ENCODE measurements at places on chromosomes 4 and X.

DNA sequence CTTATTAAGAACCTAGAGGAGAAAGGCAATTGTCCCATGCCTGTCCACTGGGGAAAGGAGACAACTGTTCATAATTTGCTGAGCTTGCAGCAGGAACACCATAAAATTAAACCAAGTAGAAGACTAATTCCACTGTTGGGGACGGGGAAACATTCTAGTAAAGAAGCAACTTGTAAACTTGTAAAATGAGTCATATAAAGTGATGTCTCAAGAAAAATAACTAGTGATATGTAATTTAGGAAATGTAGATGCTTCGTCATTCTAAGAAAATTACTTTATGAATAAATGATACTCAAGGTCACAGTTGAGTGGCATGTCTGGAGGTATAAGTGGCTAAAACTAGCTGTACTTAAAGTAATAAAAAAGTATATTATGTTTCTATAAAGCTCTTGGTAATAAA lies 121.2 kb upstream of the MID1 start:
- no peak for DNase-seq

DNA sequence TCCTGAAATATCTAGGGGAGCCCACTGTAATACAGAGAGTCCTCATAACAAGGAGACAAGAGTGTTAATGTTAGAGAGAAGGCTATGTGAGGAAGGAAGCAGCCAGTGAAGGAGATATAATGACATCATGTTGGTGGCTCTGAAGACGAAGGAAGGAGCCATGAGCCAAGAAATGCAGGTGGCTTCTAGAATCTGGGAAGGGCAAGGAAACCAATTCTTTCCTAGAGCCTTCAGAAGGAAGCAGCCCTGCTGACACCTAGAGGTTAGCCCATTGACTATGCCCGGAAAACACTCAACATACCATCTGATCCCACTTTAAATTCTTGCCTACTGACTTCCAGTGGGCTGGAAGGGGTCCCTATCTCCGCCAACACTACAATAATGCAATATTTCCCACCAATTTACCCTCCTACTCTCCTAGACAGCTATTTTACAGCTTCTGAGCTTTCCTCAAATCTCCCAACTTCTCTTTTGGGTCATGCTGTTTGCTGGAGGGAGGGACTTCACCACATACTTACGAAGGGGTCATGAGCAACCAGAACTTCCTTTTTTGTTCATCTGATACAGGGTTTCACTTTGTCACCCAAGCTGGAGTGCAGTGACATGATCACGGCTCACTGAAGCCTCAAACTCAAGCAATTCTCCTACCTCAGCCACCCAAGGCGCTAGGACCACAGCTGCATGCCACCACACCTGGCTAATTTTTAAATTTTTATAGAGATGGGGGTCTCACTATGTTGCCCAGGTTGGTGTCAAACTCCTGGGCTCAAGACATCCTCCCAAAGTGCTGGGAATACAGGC lies 25.2 kb upstream of the G3BP2 start:
- no peak for DNase-seq

GRCh38 chr4:11616856-11617255 lies 188.2 kb upstream of the HS3ST1 start:
- DNase-seq, result no peak

GRCh38 chr4:146654687-146655520 lies 16.2 kb downstream of the POU4F2 start:
- no peak for DNase-seq

- no peak for DNase-seq
Observed at GRCh38 chr4:76606645-76607265, 171.7 kb downstream of the SHROOM3 start.

DNA sequence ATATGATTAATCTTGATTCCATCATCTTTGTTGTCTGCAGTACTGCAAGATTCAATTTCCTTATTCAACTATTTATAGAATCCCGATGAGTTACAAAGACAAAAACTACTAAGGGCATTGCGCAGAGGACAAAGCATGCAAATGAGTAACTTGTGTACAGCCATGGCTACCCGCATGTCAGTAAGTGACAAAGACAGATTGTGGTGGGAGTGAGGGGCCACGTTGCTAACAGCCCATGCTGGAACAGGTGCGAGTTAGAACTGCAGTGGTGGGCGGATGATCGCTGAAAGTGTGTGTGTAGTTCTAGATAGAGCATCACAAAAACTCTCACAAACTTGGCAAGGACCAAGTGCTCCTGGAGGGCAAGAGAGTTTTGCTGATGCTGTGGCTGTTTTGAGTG lies 49.5 kb downstream of the ACOX3 start:
- DNase-seq, result no peak

DNA sequence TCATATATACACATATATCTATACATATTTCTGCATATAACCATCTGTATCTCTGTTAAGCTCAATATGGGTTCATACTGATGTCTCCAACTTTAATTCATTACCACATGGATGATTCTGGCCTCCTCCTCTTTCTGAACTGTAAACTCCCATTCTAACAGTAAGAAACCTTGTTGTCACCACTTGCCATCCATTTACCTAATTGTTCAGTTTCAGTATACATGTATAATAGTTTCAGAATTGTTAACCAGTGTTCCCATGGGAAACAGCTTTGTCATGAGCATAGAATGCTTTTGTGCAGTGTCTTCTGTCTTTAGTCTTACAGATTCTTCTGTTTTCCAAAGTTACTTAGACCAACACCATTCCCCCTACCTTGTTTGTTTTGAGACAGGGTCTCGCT lies 35.9 kb downstream of the SLC9A6 start:
- DNase-seq, result no peak

DNA sequence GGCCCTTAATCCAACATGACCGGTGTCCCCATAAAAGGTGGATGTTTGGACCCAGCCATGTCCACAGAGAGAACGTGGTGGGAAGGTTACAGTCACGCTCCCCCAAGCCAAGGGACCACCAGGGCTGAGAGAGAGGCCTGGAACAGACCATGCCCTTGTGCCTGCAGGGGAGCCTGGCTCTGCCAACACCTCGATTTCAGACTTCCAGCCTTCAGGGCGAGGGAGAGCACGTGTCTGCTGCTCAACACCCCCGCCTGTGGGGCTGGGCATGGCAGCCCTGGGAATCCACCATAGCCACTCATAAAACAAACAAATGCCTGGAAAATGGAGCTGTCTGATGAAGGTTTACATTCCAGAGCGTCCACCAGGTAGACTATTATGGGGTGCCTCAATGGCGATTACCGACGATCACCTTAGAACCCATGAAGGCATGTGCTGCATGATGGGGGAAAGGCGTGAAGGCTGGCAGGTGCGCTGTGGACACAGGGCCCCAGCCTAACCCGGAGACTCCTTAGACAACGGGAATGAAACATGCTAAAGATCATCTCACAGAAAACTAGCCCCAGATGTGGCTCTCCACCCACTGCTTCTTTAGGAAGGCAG lies 42.3 kb upstream of the HMX1 start:
- DNase-seq, result no peak

GRCh38 chr4:141642711-141643110 lies 6.3 kb downstream of the IL15 start:
- DNase-seq, result no peak

DNA sequence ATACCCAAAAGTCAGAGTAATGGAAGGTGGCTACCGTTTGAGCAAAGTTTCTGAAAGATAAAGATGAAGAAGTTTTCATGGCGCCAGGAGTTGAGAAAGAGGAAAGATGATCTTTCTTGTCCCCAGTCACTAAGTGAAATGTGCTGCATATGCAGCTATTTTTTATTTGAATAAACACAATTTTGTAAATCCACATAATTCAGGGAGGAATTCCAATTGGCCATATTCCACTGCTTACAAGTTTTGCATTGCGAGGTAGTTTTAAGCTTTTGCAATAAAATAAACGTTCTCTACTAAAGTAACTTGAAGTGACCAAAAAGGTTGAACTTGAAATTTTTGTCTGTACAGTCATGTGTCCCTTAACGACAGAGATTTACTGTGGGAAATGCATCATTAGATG lies 139.3 kb upstream of the VCX2 start:
- DNase-seq, result no peak

DNA sequence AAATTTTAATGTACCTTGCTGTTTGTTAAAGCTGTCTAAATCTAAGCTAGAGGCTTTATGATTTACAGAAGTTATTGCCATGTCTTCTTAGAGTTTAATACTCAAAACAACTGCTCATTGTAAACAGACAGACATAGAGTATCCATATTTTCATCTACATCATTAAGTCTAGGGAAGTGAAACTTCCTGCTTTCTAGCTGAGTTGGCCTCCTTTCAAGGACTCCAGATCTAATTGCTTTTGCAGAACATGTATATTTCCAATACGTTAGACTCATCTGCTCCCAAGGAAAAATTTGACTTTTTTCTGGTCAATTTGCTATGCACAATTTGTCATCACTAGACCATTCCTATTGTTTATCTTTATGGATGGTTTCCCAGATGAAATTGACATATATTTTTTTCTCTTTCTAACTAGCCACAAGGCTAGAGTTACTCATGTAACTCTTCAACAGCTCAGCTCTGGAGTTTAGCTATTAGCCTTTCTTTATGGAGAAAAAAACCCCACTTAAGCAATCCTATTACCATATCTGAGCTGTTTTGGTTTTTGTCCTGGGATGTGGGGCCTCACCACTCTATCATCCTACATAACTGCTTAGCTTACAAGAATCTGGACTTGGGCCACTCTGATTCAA lies 122.9 kb downstream of the PPA2 start:
- DNase-seq, result no peak

- DNase-seq, result no peak
Observed at GRCh38 chr4:147678796-147679549, 5.0 kb downstream of the PRMT9 start.

DNA sequence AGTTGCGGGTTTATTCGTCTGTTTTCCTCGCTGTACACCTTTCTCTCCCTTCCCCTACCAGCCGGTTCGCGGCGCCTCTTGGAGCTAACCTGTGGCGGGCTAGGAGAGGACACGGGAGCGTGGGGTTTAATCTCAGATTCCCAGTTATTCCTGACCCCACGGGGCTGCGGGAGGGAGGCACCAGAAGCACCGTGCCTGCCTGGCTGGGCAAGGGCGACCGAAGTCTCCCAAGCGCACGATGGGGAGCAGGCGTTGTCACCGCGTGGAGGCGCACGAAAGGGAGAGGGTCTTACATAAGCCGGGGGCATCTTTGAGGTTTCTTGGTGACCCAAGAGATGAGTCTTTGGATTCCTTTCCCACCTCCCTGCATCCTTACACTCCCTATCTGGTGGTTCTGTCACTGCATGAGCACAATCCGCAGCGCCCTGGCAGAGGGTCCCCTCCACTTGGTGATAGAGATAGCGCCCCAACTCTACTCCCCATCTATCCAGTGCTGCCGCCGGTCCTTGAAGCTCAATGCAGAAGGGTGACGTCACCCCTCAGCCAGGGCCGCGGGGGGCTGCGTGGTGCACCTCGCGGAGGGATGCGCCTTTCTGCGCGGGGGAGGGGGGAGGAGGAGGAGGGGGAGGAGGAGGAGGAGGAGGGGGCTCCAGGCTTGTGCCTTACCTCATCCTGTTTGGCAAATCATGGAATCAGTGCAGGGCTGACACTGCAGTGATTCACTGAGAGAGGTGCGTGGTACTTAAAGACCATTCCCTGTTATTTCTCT lies 793 bp downstream of the TSPAN7 start:
- DNase-seq, result peak; percentile 46

DNA sequence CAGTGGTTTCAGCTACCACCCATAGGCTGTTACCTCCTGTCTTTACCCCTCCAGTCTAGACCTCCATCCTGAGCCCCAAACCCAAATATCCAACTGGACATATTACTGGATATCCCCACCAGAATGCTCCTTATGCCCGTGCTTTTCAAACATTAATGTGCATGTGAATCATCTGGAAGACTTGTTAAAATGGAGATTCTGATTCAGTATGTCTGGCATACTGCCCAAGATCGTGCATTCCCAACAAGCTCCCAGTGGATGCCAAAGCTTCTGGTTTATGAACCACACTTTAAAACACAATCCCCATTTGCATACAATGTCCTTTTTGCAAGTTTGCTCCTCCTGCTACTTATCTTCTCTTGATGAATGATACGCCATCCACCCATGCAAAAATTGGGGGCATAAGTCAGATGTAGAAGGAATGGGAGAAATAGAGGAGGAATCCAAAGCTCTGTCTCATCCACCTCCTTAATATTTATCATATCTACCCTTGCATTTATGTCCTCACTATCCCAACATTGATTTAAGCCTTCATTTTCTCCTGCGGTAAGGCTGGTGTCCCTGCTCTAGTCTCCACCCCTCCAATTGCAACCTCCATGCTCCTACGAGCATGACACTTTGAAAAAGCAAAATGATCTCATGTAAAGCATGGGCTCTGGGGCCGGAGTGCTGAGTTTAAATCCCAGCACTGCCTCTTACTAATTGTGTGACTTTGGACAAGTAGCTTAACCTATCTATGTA lies 7.4 kb upstream of the PGRMC1 start:
- no peak for DNase-seq

DNA sequence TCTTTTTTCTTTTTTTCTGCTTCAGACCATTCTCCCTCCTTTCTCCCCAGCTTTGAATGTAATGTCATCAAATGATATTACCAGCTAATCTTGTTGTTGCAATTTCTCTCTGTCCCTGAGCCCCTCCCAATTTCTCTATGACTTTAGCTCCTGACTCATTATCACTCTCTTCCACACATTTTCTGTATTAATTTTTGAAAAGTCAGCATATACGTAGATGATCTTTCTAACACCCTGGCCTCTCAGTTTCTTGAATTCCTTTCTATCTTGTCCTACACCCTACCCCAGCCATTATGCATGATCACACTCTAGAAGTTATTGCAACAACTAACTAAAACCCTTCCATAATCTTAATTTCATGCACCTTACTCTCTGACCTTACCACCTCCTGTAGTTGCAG lies 13.1 kb upstream of the TRPC3 start:
- DNase-seq, result no peak

Data from Jurkat, Clone E6-1 (cell line).